ENCODE measurements at places on chromosomes 2 and 18. TPM values are rescaled to one million over a fixed set of nuclear protein-coding genes. Genes with fewer than 3 reads are reported as not detected.

Gene SERPINB3
- not detected for total RNA-seq

Gene NLRC4
- total RNA-seq: 0.19 TPM

Gene SOX11
- not detected for total RNA-seq

Gene LRP2
- total RNA-seq: 0.09 TPM

Gene TTC39C
- total RNA-seq: 28.8 TPM

Gene DOCK10
- total RNA-seq: 138 TPM

Gene SP100
- total RNA-seq: 165 TPM

Gene PSMA8
- total RNA-seq: 0.93 TPM

Measured in activated CD4-positive, alpha-beta T cell treated with anti-CD3 and anti-CD28 coated beads, Interleukin-2, amount 10 ng/mL, durations not matched to agents 24 days and 14 days (primary cell).